ENCODE measurements at places on chromosomes 7 and 10.
A peak's percentile ranks its signal among the peaks of the same experiment; 100 is the strongest.

DNA sequence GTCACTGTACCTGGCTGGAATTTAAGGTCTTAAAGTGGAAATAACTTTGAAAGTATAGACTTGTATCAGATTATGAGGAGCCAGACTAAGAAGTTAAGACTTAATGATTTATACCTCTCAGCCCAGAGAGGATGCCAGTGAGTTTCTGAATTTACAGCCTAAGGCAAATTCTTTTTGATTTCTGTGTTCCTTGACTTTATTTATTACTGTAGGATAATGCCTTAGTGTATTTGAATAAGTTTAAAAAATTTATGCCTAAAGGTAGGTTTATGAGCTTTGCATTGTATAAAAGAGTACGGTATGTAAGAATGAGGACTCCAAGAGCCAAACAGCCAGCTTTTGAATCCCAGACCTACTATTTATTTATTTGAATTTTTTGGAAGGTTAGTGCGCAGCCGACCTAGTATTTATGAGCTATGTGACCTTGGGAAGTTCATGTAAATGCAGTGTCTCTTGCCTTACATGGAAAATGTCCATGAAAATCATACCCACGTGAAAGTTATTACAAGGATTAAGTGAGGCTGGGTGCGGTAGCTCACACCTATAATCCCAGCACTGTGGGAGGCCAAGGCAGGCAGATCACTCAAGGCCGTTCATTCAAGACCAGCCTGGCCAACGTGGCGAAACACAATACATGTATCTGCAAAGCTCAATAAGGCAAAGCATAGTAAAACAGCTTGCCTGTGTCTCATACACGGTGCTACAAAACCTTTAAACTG lies 174.6 kb downstream of the AUTS2 start:
- no peaks in the 10 kb centered on the region for H3K36me3 ChIP-seq
- H3K4me1 ChIP-seq: no peaks in the 10 kb centered on the region
- no peak overlapping the region for H3K27ac ChIP-seq
- H3K4me3 ChIP-seq: no peak overlapping the region

DNA sequence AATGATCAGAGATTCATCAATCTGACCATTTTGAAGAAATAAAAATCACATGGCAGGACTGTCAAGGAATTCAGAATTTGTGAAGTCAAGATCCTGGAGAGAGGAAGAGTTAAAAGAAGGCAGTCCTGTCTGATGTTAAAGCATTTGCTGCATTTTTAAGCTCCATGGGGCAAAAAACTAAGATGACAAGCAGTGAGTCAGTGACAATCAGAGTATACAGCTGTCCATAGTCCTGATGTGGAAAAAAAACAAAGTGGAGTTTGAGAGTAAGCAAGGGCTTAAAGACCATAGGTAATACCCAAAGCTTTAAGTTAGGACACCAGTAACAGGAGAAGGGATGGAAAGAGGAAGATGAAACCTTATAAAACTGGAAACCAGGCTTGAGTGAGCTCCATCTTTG lies 412.7 kb upstream of the ANKRD30A start:
- no peaks in the 10 kb centered on the region for H3K4me1 ChIP-seq
- no peak overlapping the region for H3K4me3 ChIP-seq
- no peaks in the 10 kb centered on the region for H3K27me3 ChIP-seq
- H3K36me3 ChIP-seq: no peaks in the 10 kb centered on the region
- no peak overlapping the region for H3K27ac ChIP-seq
- no peak for DNase-seq

DNA sequence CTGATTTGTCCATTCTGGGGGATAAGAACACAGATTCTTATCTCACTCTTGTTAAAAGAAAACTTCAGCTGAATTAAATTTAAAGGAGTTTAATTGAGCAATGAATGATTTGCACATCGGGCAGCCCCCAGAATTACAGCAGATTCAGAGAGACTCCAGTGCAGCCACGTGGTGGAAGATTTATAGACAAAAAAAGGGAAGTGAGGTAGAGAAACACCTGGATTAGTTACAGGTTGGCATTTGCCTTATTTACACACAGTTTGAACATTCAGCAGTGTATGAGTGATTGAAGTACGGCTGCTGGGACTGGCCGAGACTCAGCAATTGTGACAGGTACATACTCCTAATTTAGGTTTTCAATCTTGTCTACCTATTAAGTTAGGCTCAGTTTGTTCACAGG lies 46.5 kb upstream of the FAM20C start:
- no peak overlapping the region for H3K4me3 ChIP-seq
- peaks cover 10% of the 10 kb centered on the region for H3K36me3 ChIP-seq
- H3K27ac ChIP-seq: no peak overlapping the region
- H3K27me3 ChIP-seq: no peaks in the 10 kb centered on the region
- DNase-seq: no peak

DNA sequence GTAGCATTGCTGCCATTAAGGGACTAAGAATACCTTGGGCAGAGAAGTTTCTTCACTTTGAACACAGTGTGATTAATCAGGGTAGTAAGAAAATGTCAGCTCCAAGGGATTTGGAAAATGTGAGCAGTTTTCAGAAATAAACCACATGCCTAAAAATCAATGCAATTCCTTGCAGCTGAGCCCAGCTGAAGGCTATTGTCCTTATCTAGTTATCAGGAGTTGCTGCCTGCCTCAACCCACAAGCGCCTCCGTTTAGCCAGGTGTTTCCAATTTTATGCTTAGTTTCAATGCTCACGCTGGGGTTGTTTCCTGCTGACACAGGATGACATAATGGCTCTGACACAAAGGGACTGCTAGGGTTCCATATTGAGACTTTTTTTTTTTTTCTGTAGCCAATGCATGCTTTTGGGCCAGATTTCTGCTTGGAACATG lies 132.3 kb upstream of the ANK3 start:
- no peaks in the 10 kb centered on the region for H3K36me3 ChIP-seq
- H3K4me3 ChIP-seq: no peak overlapping the region
- no peak overlapping the region for H3K27ac ChIP-seq
- no peak for DNase-seq

DNA sequence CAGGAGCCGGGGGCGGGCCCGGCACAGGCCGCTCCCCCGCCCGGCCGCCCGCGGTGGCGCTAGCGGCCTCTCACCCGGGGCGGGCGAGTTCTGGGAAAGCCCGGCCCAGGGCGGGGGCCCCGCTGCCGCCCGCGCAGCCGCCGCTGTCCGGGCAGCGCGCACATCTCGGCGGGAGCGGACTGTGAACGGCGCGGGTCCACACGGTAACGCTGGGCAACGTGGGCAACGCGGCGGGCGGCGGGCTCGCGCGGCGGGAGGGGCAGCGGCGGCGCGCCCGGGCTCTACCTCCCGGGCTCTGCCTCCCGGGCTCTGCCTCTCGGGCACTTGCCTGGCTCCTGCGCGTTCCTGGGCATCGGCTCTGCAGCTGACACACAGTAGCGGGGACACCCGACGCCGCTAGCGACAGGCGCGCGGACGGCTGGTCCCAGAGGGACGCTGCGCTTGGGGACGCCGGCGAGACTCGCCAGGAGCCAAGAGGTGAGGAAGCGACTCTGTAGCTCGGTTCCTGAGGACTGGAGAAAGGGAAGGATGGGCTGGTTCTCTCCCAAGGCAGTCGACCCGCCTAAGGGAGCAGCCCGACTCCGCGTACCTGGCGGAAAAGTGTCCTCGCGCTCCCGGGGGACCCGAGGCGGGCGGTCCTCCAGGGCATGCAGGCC lies at the start of gene PLCE1:
Gene PLCE1 (plus strand): TSS at position 150 of the 656 bp plus-strand sequence. CDS start 37,116 bp downstream, outside the sequence.
- no peak within 1 kb of the TSS for H3K27ac ChIP-seq
- H3K4me3 ChIP-seq: peak within 1 kb of the TSS; percentile 46
- peaks cover 15% of the 10 kb centered on the region for H3K4me1 ChIP-seq
- no peaks in the 10 kb centered on the region for H3K36me3 ChIP-seq
- peaks cover 3% of the 10 kb centered on the region for H3K27me3 ChIP-seq
- no peak for DNase-seq

DNA sequence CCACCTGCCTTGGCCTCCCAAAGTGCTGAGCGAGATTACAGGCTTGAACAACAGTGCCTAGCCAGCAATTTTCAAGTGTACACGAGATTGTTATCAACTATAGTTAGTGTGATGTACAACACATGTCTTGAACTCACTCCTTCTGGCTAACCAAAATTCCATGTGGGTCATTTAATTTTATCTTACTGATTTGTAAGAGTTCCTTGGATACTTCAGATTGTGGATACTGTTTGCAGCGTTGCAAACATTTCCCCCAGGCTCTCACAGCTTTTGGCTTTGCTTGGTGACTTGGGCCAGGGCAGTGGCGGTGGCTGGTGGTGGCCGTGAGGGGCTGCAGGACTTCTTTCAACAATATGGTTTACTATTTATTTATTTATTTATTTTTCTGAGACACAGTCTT lies 8.5 kb upstream of the TMEM270 start:
- H3K27me3 ChIP-seq: no peaks in the 10 kb centered on the region
- H3K4me3 ChIP-seq: no peak overlapping the region
- peak overlapping the region; percentile 98 for H3K27ac ChIP-seq
- H3K4me1 ChIP-seq: peaks cover 36% of the 10 kb centered on the region

- H3K27ac ChIP-seq: peak overlapping the region; percentile 67
- DNase-seq: no peak
- H3K4me1 ChIP-seq: peaks cover 17% of the 10 kb centered on the region
- no peaks in the 10 kb centered on the region for H3K27me3 ChIP-seq
- H3K36me3 ChIP-seq: no peaks in the 10 kb centered on the region
Observed at GRCh38 chr10:60123668-60124067, 217.3 kb upstream of the CCDC6 start.

DNA sequence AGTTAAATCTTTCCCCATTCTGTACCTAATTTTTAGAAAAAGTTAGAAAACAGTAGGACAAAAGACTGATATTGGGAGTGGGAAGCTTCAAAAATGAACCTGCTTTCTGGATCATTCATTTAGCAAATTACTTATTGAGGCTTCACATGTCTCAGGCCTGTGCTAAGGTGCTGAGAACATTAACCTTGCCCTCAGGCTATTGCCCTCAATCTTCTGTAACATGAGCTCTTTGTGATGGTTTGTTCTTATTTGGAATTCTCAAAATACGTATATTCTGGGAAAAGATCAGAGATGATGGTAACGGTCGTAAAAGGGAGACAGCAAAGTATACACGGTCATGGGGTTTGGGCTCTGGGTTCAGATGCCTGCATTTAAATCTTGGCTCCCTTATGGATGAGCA lies 39.5 kb upstream of the PRKG1 start:
- no peak overlapping the region for H3K4me3 ChIP-seq
- H3K4me1 ChIP-seq: peaks cover 3% of the 10 kb centered on the region
- no peaks in the 10 kb centered on the region for H3K36me3 ChIP-seq
- no peaks in the 10 kb centered on the region for H3K27me3 ChIP-seq
- no peak for DNase-seq

- H3K36me3 ChIP-seq: no peaks in the 10 kb centered on the region
- DNase-seq: no peak
- no peak overlapping the region for H3K4me3 ChIP-seq
- H3K4me1 ChIP-seq: peaks cover 3% of the 10 kb centered on the region
Observed at GRCh38 chr10:9869205-9869604, 1148.5 kb upstream of the CELF2 start.

- H3K27me3 ChIP-seq: no peaks in the 10 kb centered on the region
- DNase-seq: no peak
- H3K4me3 ChIP-seq: no peak overlapping the region
- H3K4me1 ChIP-seq: no peaks in the 10 kb centered on the region
Observed at GRCh38 chr7:47661051-47661714, 79.3 kb upstream of the TNS3 start.

GRCh38 chr7:139808427-139808826 lies 20.6 kb upstream of the TBXAS1 start:
- no peaks in the 10 kb centered on the region for H3K27me3 ChIP-seq
- no peak for DNase-seq
- H3K4me3 ChIP-seq: no peak overlapping the region
- no peaks in the 10 kb centered on the region for H3K4me1 ChIP-seq
- H3K36me3 ChIP-seq: no peaks in the 10 kb centered on the region

GRCh38 chr7:2109936-2110609 lies 122.7 kb downstream of the MAD1L1 start:
- H3K36me3 ChIP-seq: no peaks in the 10 kb centered on the region
- no peak for DNase-seq
- peak overlapping the region; percentile 11 for H3K27ac ChIP-seq
- no peaks in the 10 kb centered on the region for H3K27me3 ChIP-seq

GRCh38 chr10:79319115-79319771 lies 28.0 kb upstream of the PPIF start:
- H3K36me3 ChIP-seq: no peaks in the 10 kb centered on the region
- no peak overlapping the region for H3K4me3 ChIP-seq
- no peak for DNase-seq
- peaks cover 38% of the 10 kb centered on the region for H3K4me1 ChIP-seq
- peak overlapping the region; percentile 64 for H3K27ac ChIP-seq

DNA sequence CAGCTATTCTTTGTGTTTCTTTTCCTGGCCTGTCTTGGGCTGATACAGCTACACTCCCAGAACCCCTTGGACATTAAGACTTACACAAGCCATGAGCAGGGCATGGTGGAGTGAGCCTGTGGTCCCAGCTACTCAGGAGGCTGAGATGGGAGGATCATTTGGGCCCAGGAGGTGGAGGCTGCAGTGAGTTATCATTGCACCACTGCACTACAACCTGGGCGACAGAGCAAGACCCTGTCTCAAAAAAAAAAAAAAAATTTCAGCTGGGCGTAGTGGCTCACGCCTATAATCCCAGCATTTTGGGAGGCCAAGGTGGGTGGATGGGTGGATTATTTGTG lies 13.6 kb upstream of the FOXK1 start:
- no peaks in the 10 kb centered on the region for H3K27me3 ChIP-seq
- no peaks in the 10 kb centered on the region for H3K36me3 ChIP-seq
- no peak overlapping the region for H3K4me3 ChIP-seq
- no peak for DNase-seq

DNA sequence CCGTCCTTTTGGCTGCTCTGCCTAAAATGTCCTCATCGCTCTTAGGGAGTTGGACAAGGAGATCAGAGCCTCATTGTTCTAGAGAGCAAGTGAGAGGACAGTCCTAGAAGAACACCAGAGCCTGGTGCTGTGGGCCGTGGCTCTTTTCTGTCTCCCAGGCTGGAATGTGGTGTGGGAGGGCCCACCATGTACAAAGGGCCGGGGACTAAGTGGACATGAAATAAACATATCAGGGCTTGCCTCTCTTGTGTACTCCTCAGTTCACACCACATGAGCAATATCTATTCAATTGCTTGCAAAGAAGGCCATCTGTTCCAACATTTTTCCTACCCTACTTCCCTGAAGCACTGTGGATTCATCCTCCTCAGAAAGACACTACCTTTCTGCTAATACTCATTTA lies 510.4 kb downstream of the SUGCT start:
- H3K36me3 ChIP-seq: no peaks in the 10 kb centered on the region
- no peak for DNase-seq
- H3K27ac ChIP-seq: no peak overlapping the region
- no peaks in the 10 kb centered on the region for H3K4me1 ChIP-seq

DNA sequence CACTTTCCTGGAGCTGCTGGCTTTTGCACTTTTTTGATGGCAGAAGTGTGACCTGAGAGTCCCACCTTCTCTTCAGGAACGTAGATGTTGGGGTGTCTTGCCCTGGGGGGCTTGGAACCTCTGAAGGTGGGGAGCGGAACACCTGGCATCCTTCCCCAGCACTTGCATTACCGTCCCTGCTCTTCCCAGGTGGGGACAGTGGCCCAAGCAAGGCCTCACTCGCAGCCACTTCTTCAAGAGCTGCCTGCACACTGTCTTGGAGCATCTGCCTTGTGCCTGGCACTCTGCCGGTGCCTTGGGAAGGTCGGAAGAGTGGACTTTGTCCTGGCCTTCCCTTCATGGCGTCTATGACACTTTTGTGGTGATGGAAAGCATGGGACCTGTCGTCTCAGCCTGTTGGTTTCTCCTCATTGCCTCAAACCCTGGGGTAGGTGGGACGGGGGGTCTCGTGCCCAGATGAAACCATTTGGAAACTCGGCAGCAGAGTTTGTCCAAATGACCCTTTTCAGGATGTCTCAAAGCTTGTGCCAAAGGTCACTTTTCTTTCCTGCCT lies 31.1 kb downstream of the PFKFB3 start:
- no peaks in the 10 kb centered on the region for H3K27me3 ChIP-seq
- no peak overlapping the region for H3K4me3 ChIP-seq
- H3K27ac ChIP-seq: no peak overlapping the region
- H3K36me3 ChIP-seq: peaks cover 44% of the 10 kb centered on the region
- no peaks in the 10 kb centered on the region for H3K4me1 ChIP-seq
- no peak for DNase-seq
